ENCODE measurements at places on chromosomes 3 and 15. TPM values are rescaled to one million over a fixed set of nuclear protein-coding genes. Genes with fewer than 3 reads are reported as not detected.

Gene PLSCR2
- not detected for total RNA-seq

Gene SERINC4
- not detected for total RNA-seq

Gene SCG3
- not detected for total RNA-seq

Gene TIGIT
- not detected for total RNA-seq

Gene KLHL40
- total RNA-seq: not detected

Gene EFCC1
- 0.25 TPM for total RNA-seq

Gene NOX5
- not detected for total RNA-seq

Gene CCDC39
- total RNA-seq: not detected

Gene OTOL1
- not detected for total RNA-seq

Gene INSYN1
- not detected for total RNA-seq
